ENCODE measurements at places on chromosomes 12 and 14.

DNA sequence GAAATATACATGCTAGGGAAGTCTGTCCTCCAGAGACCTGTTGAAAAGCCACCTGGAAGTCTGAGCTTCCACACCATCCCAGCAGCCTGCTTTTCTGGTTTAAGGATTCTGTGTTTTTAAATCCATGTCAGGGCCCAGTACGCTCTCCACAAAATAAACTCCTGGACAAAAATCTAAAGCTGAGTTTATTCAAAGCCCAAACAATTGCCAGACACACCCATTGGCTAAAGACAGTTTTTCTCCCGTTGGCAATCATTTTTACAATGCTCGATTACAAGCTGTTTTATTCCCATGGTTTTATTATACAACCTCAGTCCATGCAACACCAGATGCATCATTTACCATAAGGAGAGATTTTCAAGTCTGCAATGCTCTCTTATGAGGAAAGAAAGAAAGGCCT is 94.5 kb downstream of the MYRFL start:
- no peak for DNase-seq

DNA sequence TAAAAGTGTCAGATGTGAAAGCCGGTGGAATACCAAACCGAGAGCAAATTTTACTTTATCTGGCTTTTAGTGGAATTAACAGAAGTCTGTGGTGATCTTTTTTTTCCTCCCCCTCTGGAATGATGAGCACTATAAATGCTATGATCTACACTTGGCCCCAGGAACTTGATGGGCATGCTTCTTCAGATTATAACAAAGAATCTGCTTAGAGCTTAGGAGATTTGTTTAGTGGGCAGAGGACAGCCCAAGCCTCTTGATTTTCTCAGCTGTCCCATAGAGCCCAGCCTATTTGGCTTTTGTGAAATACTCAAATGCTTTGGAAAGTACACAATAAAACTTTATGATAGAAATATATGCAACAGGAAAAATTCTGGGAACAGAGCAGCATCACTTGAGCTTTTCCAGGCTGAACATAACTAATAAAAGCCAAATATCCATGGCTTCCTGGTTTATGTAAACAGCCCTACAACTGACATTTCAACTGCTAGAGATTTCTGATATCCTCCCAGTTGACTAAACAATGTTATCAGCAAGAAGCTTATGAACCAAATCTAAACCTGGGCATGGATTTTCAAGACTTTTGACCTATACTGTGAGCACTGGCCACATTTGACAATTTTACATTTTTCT is 149.6 kb downstream of the PLXNC1 start:
- DNase-seq, result no peak

DNA sequence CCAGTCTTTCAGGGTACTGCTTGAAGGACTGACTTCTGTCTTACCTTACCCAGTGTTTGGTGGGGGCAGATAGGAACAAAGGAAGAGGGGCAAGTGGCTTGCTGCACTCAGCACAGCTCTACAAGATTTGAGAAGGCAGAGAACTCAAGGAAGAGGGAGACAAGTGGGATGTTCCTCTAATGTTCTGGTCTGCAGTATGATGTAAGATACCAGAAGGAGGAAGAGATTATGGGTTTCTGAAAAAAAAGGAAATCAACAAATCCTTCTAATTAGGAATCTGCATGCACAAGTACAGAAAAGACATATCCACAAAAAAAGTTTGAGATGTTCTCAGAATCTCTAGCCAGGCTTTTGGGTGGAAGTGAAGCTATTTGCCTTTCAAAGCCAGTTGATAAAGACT is 37.1 kb downstream of the USP15 start:
- no peak for DNase-seq

DNA sequence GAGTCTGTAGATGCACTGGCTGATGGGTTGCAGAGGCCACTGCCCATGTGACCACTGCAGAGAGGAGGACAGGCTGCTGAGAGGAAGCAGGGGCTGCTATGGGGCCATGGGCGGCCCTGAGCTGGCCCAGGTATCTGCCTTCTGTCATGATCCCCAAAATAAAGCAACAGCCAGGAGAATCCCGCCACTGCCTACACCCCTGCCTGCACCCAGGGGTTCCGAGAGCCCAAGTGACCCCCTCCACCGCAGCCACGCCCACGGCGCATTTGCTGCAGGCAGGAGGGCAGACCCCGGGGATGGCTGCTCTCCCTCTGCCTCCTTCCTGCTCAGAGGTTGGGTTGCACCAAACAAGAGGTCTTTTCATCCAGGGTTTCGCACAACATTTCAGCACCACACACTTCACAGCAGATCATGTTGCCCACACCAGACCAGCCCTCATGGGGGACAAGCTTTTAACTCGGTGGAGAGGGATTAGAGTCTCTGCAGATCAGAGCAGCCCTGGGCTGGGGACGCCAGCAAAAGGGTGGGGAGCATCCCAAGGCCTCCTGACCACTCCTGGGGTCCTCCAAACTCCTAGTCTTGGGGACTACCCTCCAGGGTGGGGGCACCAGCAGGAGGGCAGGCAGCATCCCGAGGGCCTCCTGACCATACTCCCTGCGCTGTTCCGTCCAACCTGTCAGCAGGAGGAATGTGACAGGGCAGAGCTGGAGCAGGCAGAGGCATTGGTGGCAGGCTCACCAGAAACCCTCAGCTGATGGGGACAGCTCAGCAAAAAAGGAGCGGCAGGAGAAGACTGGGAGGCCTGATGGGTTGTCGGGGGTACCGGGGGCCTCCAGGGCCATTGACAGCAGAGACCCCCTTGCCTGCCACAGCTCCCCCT is 14.1 kb downstream of the CCDC85C start:
- no peak for DNase-seq

DNA sequence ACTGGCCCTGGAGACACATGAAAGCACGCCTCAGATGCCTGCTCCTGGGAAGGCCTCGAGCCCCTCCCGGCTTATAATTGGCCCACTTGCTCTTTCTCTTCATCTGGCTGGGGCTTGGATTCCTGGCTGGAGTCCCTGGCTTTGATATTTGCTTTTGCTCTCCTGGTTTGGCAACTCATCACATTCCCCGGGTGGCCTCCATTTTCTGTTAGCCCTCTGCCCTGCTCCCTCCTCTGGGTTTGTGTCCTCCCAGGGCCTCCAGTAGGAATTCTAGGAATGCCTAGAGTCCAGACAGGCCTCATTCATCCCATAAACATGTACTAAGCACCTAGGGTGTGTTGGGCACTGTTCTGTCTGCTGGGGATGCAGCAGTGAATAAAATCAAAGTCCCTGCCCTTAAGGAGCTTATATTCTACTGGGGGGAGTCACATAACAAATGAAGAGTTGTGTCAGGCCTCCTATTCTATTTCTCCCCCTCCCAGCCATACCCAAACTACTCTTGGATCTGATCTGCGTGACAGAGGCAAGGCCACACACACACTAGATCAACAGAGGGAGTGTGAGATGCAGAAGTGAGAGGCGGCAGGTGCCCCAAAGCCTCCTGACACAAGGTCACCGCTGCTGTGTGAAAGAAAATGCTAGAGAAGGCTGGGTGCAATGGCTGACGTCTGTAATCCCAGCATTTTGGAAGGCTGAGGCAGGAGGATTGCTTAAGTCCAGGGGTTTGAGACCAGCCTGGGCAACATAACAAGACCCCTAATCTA is 21.3 kb upstream of the TSPAN9 start:
- no peak for DNase-seq

- no peak for DNase-seq
Observed at GRCh38 chr12:6307529-6307928, 3.0 kb upstream of the PLEKHG6 start.

DNA sequence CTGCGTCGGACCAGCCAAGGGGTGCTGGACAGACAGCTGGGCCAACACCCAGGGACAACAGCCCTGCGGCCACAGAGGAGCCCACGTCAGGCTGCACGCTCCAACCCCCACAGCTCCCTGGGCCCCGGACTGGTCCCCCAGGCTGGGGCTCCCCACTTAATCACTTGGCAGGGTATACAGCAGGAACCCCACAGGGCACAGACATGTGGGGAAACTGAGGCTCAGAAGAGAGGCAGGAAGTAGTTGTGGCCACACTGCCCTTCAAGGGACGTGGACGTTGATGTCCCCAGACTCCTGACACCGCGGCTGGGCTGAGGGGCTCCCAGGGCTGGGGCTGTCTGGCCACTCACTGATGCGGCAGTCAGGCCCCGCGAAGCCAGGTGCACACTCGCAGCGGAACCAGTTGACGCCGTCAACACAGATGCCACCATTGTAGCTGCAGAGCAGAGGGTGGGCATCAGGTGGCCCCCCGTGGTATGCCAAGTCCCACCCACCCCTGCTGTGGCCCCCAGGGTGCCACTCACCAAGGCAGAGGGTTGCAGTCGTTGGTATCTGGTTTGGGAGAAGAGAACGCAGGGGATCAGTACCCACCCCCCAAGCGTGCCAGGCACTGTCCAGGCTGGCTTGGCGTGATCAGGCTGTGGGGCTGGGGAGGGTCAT is 21.5 kb downstream of the JAG2 start:
- no peak for DNase-seq

DNA sequence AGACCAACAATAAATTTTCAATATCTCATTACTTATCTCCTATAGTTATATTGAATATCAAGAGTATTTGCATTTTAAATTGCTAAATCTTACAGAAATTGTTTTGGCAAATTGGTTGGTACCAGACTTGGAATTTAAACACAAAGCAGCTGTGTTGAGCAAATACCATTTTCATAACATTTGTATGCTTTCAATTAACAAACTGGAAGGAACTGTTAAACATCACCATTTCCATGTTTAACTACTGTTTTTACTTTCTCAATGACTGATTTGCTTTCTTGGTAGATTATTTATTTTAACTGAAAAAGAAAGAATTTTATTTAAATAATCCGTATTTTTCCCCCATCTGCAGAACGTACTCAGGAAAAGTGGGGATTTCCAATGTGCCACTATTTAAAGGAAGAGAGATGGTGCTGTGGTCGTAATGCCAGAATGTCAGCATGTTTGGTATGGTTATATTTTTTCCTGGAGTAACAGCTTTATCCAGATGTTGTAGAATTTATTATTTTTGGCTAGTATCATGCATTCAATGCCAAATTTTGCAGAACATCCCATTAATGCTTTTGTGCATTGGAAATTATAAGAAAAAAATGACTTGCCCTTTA is 72.3 kb downstream of the METTL25 start:
- DNase-seq, result no peak

- DNase-seq, result no peak
Observed at GRCh38 chr12:106323537-106323936, 21.0 kb downstream of the TCP11L2 start.

- DNase-seq, result no peak
Observed at GRCh38 chr12:120713861-120714482, 3.7 kb downstream of the UNC119B start.

DNA sequence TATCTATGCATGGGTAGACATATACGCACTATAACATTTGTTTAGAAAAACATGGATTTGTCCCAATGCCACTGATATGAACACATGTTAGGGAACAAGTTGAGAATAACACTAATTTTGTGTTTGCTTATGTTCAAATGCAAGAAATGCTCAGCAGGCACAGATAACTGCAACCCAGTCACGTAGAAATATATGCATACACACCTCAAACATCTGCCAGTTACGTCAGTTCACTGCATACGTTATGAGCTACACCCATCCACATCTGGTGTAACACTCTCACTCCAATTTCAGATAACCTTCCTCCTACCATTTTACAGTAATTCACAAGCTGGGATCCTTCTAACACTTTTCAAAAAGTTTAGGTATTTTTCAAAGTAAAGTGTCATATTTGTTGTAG is 10.7 kb downstream of the PAWR start:
- DNase-seq, result no peak

DNA sequence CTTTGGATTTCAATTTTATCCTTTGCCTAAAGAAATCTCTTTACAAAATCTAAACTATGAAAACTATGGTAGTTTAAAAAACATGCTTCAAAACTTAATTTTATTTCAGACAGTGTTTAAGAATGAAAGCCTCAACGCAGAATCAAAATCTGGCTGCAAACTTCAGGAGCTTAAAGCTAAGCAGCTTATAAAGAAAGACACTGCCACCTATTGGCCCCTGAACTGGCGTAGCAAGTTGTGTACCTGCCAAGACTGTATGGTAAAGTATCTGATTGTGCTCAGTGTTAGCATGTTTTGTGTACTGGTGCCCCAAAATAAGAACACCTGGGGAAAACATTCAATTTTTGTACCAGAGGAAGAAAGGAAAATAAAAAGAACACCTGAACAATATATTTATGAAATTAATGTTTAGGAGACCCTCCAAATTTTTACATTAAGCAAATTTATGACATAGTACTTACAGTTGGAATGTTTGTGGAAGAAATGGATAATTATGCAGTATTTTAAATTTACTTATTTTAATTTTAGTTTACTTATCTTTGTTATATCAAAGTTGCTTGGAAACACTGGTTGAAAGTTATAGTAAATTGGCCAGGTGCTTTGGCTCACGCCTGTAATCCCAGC is 12.2 kb downstream of the UBR7 start:
- DNase-seq, result no peak

DNA sequence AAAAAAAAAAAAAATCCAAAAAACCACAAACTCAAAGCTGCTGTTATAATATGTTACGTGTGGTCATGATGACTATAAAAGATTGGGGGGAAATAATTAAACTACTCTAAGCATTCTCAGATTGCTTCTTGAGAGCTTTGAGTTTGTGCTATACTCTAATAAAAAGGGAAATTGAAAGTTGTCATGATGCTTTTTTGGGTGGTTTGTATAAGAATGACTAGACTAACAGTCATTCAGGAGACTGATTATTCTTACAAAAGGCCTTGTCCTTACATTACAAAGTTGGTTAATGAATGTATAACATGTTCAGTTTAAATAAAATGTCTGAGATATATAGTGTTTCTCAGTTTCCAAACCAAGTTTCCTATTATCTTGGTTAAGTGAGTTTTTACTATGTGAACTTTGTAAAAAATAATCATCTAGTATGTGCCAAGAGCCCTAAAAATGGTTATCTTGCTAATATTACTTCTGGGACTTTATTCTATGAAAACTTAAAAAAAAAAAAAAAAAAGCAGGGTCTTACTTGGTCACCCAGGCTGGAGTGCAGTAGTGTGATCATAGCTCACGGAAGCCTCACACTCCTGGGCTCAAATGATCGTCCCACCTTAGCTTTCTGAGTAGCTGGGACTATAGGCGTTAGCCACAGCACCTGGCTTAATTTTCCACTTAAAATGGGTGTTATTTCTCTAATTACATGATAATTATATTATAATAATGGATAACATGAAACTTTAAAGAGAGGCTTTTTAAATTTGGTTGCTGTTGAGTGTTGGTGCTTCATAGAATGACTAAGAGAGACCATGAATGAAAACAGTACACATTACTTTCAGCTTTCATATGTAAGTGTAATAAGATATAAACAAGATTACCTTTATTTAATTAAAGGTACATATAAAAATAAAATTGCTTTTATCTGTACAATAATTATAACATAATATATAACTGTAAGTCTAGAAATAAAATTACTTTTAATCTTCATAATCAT is 459.6 kb upstream of the RGS6 start:
- no peak for DNase-seq

- no peak for DNase-seq
Observed at GRCh38 chr12:19548834-19549233, 109.5 kb downstream of the AEBP2 start.

GRCh38 chr12:32471591-32472001 is 72.2 kb downstream of the FGD4 start:
- DNase-seq, result no peak

GRCh38 chr12:132067182-132067581 is 76.9 kb downstream of the DDX51 start:
- DNase-seq, result no peak

GRCh38 chr14:54058505-54058904 is 101.9 kb upstream of the BMP4 start:
- DNase-seq, result no peak
